Keratinocyte (primary cell): ENCODE measurements at places on chromosomes 12 and 14. TPM values are rescaled to one million over a fixed set of nuclear protein-coding genes. Genes with fewer than 3 reads are reported as not detected.
A peak's percentile ranks its signal among the peaks of the same experiment; 100 is the strongest.

GRCh38 chr14:60226298-60226697 lies 22.7 kb upstream of the PPM1A start:
- DNase-seq: no peak

DNA sequence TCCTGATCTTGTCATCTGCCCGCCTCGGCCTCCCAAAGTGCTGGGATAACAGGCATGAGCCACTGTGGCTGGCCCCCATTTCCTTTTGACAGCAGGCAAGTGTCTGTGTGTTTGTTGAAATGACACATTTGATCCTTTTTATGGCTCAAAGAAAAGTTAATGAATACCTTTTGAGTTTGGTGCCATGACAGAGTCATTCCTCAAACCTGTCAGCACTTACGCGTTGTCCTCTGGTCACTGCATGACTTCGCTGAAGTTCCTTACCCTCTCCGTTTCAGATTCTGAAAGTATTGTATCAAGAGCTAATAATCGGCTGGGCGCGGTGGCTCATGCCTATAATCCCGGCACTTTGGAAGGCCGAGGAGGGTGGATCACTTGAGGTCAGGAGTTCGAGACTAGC lies 32.4 kb downstream of the NEMF start:
- no peak for DNase-seq

GRCh38 chr14:22554498-22555383 lies 34.3 kb downstream of the DAD1 start:
- no peak for DNase-seq

GRCh38 chr12:77847680-77848431 lies 17.2 kb downstream of the NAV3 start:
- DNase-seq: peak; percentile 48

The LMNTD1 gene
- polyA plus RNA-seq: 0.14 to 0.42 TPM in 2 of 3 replicates, not detected in the other
